ENCODE measurements at places on chromosomes 1 and 21. TPM values are rescaled to one million over a fixed set of nuclear protein-coding genes. Genes with fewer than 3 reads are reported as not detected.

DNA sequence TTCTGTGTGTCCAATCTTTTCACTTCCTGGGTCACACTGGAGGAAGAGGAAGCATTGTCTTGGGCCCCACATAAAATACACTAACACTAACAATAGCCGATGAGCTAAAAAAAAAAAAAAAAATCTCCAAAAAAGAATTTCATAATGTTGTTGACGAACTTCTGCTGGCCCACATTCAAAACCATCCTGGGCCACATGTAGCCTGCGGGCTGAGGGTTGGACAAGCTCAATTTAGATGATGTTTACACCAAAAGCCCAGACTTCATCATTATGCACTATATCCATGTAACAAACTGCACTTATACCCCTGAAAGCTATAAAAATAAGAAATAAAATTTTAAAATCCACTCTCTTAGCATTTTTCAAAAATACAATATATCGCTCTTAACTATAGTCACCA, 187.8 kb upstream of the PTBP2 start:
- DNase-seq = no peak

- DNase-seq = no peak
Measured at GRCh38 chr1:215482079-215482478, 85.0 kb upstream of the KCTD3 start.

SPRR1A gene
- not detected for total RNA-seq

ELF3 gene
- 0.42 TPM for total RNA-seq

GRCh38 chr1:23601968-23602876, 42.9 kb upstream of the ID3 start:
- peak; percentile 49 for DNase-seq

DNA sequence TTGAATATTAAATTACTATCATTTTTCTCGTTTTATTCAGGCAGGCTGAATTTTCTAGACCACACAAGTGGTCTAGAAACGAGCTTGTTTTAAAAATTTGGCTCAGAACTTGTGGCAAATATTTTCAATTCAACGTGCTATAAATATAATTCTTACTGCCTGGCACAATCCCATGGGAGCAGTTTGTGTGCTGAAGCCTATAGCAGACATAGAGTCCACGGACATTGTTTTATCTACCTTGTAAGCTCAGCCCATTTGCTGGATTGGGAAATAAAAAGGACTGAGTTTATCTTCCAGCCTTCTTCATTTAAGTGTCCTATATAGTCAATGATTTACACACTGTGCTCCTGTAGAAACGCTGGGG, 103.4 kb downstream of the ZBTB18 start:
- DNase-seq = no peak

SPRR4 gene
- total RNA-seq = not detected

FALEC gene
- total RNA-seq = not detected

DIRAS3 gene
- total RNA-seq = not detected

DNA sequence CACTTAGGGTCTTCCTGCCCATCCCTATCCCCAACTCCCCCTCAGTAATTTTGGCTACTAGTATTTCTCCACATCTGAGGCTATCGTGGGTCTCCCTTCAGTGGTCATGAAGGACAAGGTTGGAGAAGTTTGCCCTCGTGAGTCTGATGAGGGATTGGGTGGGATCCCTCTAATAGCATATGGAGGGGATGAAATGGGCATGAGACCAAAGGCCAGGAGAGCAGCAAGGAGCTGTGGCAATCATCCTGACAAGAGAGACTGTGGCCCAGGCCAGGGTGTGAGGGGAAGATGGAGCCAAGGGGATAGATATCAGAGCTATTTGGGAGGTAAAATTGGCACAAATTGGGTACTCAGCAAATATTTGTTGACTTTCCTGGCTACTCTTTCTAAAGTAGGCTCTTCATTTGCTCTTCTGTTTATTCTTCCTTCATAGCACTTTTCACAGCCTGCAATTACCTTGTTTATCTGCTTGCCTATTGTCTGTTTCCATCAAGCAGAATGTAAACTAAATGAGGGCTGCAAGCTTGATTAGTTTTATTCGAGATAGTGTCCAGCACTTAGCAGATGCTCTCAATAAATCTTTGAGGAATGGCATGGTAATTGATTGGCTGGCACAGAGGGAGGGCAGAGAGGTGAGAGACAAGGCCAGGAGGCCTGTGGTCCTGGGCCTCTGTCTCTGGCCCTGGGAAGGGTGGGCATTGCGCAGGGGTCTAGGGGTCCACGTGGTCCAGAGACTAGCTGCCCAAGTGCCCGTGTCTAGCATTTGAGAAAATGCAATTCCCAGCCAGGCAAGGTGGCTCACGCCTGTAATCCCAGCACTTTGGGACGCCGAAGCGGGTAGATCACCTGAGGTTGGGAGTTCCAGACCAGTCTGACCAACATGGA, 1.5 kb upstream of the PLK3 start:
- no peak for DNase-seq

DNA sequence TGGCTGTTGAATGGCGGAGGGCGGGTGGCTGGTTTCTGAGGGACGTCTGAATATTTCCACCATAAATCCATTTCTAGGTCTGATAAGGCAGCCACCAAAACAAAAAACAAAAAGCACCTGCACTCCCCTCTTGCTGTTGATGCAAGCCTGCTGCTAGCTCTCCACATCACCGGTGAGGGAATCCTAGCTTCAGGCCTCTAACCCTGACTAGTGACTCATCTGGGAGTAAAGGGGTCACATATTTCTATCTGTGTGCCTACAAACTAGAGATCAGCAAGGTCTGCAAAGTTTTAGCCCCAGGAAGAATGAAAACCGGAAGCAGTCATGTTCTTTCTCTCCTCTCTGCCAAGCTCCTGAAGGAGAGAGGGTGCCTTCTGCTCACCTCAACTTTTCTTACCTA, 10.3 kb upstream of the ERMAP start:
- DNase-seq = no peak

FMO5 gene
- total RNA-seq = 0.50 TPM

GRCh38 chr1:46369542-46370213, 24.4 kb upstream of the FAAH start:
- no peak for DNase-seq

DNA sequence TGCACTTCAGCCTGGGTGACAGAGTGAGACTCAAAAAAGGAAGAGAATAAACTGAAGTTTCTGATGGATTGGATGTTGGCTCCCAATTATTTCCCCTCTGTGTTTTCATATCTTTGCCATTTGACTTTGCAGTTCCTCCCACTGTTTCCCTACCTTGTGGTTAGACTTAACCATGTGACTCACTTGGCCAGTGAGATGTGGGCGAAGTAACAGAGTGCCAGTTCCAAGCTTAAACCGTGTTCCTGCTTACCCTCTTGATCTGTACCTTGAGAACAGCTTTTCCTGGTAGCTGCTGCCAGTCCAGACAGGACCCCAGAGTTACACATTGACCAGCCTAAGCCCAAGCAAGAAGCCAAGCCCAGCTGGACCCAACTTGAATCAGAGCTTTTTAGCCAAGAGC, 323.4 kb downstream of the LTN1 start:
- no peak for DNase-seq

DNA sequence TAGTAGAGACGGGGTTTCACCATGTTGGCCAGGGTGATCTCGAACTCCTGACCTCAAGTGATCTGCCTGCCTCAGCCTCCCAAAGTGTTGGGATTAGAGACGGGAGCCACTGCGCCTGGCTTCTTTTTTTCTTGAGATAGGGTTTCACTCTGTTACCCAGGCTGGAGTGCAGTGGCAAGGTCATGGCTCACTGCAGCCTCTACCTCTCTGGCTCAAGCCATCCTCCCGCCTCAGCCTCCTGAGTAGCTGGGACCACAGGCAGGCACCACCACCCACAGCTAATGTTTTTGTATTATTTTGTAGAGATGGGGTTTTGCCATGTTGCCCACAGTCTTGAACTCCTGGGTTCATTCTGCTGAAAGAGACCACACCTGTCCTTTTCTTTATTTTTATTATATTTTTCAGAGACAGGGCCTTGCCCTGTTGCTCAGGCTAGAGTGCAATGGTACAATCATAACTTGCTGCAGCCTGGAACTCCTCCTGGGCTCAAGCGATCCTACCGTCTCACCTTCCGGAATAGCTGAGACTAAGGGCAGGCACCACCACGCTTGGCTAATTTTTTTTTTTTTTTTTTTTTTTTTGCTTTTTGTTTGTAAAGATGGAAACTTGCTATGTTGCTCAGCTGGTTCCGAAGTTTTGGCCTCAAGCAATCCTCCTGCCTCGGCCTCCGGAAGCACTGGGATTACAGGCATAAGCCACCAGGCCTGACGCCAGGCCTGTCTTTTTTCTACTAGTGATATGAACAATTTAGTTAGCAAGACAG, 3.1 kb downstream of the LMNA start:
- no peak for DNase-seq

SLFNL1 gene
- total RNA-seq = 0.40 TPM

GNB1 gene
- total RNA-seq = 398 TPM

GRCh38 chr1:151146072-151146411, 389 bp downstream of the SEMA6C start:
- DNase-seq = no peak

GRCh38 chr1:89363638-89364536, at the start of gene GBP6:
GBP6 (plus strand) TSS chr1:89364059; CDS start chr1:89368552, 4,493 bp downstream.
- no peak for DNase-seq

DNAI4 gene
- total RNA-seq = 1.4 TPM

DNA sequence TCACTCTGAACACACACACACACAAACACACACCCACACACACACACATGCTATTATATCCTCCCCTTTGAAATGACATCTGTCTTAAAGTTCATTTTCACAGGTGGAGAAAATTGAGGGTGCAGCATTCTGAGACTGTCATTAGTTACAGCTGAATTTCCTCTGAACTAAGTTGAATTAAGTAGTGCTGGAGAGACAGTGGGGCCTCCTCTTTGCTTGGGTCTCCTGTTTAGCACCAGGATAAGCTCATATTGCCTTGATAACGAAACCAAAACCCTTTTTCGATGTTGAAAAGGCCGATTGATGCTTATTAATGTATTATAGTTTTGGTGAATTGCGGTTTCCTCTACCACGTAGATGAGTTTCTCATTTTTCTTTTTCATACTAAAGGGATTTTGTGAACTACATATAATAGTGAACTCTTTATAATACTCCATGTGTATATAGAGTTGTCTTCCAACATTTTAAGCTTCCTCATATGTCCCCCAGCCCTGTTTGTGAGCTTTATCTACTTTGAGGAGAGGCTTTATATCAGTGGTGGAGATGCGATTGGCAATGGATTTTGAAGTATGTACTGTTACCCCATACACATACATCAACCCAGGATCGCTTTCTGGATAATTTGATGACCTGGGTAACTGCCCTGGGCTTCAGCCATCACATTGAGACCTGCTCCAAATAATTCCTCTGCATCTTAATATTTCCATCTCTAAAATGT, 17.4 kb downstream of the DYNLT5 start:
- peak; percentile 33 for DNase-seq

- DNase-seq = peak; percentile 74
Measured at GRCh38 chr1:175188936-175189335, 3.6 kb downstream of the KIAA0040 start.

- DNase-seq = no peak
Measured at GRCh38 chr1:85225624-85226380, 25.0 kb upstream of the SYDE2 start.

KIAA0040 gene
- 50.8 TPM for total RNA-seq

DNA sequence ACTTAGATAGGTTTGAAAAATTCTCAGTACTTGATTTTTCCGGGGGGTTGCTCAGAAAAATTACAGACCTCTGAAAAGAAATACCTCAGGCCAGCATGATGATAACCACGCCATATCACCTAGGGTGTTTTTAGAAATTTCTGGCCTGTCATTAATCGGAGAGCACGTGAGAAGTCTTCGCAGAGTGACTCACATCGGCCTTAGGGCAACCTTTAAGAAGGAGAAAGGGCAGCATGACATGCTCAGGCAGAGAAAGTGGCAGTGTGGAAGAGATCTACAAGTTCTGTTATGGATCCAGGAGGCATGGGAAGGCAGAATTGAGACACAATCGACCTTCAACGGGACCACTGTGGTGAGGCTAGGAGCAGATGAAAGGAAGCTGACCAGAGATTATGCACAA, 506.3 kb downstream of the LMO4 start:
- DNase-seq = no peak

- DNase-seq = no peak
Measured at GRCh38 chr1:158331106-158331425, 265 bp downstream of the CD1B start.

- DNase-seq = no peak
Measured at GRCh38 chr1:154466921-154467417, 35.0 kb upstream of the TDRD10 start.

RAD54L gene
- 59.3 TPM for total RNA-seq

DNA sequence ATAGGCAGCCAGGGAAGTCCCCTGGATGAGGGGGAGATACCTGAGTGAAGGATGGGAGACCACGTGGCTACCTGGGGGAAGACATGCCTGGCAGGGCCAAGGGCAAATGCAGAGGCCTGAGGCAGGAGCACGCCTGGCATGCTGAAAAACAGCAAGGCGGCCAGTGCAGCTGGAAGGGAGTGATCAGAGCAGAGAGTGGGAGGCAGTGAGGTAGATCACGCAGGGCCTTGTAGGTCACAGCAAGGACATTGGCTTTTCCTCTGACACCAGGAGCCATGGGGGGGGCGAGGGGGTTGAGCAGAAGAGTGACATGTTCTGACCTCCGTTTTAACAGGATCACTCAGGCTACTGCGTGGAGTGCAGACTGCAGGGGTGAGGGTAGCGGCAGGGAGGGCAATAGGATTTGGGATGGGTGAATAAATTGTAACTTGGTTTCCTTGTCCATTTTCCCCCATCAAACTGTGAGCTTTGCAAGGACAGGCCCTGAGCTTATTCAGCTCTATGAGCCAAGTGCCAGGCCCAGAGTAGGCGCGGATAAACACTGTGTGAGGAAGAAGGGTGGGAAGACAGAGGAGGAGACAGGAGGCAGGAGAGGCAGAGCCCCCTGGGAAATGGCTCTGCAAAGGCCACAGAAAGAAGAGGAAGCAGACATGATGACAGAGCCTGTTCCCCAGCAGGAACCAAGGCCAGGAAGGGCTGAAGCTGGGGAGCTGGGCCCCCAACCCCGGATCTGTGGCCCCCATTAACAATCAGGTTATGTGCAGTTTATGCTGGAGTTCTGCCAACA, 16.6 kb downstream of the IFI6 start:
- DNase-seq = no peak

DNA sequence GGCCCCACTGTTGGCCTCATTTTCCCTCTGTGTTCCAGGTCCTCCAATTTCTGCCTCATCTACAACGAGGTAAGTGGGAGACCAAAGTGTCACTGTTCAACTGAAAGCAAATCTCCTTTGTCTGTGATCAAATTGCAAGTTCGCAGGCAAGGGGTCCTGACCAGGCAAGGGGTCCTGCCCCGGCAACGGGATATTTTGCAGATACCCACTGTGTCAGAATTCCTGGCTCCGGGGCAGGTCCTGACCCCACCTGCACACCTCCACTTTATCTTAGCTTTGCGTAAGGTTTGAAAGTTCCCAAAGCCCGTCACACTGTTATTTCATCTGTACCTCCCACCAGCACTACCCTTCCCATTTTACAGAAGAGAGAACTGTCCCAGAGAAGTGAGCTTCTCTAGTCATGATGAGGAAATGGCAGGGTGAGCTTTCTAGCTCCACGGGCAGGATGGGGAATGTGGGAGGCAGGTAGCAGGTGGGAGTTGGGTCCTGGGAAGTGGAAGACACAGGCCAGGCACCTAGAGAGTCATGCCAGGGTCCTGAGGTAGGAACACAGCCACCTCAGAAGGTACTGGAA, 32.0 kb upstream of the CSF1 start:
- DNase-seq = no peak

VAV3 gene
- 5.2 TPM for total RNA-seq

Data from activated CD8-positive, alpha-beta T cell treated with anti-CD3 and anti-CD28 coated beads, Interleukin-2, amount 10 ng/mL, durations not matched to agents 7 days and 5 days (primary cell).